Left lung (tissue), 14 donors: ENCODE measurements at places on chromosomes 13 and 19. TPM values are rescaled to one million over a fixed set of nuclear protein-coding genes. Genes with fewer than 3 reads are reported as not detected.

CGB3 gene
- total RNA-seq: not detected

TRAPPC2B gene
- total RNA-seq: 8.4 TPM

KMT5C gene
- total RNA-seq: 12.9 TPM

ZNF208 gene
- 0.85 TPM for total RNA-seq

TDRD3 gene
- 21.0 TPM for total RNA-seq

PRDX2 gene
- total RNA-seq: 186 TPM

HMG20B gene
- 74.8 TPM for total RNA-seq

ZNF345 gene
- 3.1 TPM for total RNA-seq

TRPC4 gene
- 2.1 TPM for total RNA-seq

DDX39A gene
- total RNA-seq: 90.1 TPM

ZNF729 gene
- not detected for total RNA-seq

ERVK3-1 gene
- total RNA-seq: 25.4 TPM

TEX101 gene
- total RNA-seq: not detected

CCDC124 gene
- 75.7 TPM for total RNA-seq

GPR42 gene
- total RNA-seq: not detected

LHB gene
- total RNA-seq: not detected

NLRP7 gene
- not detected for total RNA-seq

CLDN10 gene
- 1.9 TPM for total RNA-seq

SLC46A3 gene
- 11.7 TPM for total RNA-seq

TJP3 gene
- total RNA-seq: 36.2 TPM

USP12 gene
- total RNA-seq: 29.3 TPM

ADGRL1 gene
- 26.7 TPM for total RNA-seq

ZNF880 gene
- total RNA-seq: 15.4 TPM

FCER2 gene
- 0.58 TPM for total RNA-seq

OLFM4 gene
- total RNA-seq: 1.6 TPM

HNRNPA1L2 gene
- 5.1 TPM for total RNA-seq

B3GNT8 gene
- 41.5 TPM for total RNA-seq

DNAAF3 gene
- 0.76 TPM for total RNA-seq

CEACAM3 gene
- 8.6 TPM for total RNA-seq

KLC3 gene
- 1.9 TPM for total RNA-seq

SPC24 gene
- total RNA-seq: 12.1 TPM

PCDH9 gene
- total RNA-seq: 11.6 TPM

TMEM272 gene
- total RNA-seq: not detected

HPN gene
- 16.8 TPM for total RNA-seq

ZNF296 gene
- total RNA-seq: 1.4 TPM

SYNGR4 gene
- total RNA-seq: not detected

CD22 gene
- total RNA-seq: 13.8 TPM

ADPRHL1 gene
- total RNA-seq: 2.0 TPM

ZFR2 gene
- total RNA-seq: 0.52 TPM

TEX26 gene
- total RNA-seq: 0.47 TPM

PLIN4 gene
- 4.0 TPM for total RNA-seq

EFNB2 gene
- total RNA-seq: 40.2 TPM

KLK8 gene
- total RNA-seq: not detected

SIGLEC5 gene
- total RNA-seq: 11.0 TPM

ZNF154 gene
- total RNA-seq: 8.3 TPM

LMO7 gene
- total RNA-seq: 669 TPM

CABP5 gene
- total RNA-seq: not detected

ZIC5 gene
- total RNA-seq: not detected

PLK5 gene
- not detected for total RNA-seq
